ENCODE measurements at places on chromosomes 3 and 15. TPM values are rescaled to one million over a fixed set of nuclear protein-coding genes. Genes with fewer than 3 reads are reported as not detected.

DNA sequence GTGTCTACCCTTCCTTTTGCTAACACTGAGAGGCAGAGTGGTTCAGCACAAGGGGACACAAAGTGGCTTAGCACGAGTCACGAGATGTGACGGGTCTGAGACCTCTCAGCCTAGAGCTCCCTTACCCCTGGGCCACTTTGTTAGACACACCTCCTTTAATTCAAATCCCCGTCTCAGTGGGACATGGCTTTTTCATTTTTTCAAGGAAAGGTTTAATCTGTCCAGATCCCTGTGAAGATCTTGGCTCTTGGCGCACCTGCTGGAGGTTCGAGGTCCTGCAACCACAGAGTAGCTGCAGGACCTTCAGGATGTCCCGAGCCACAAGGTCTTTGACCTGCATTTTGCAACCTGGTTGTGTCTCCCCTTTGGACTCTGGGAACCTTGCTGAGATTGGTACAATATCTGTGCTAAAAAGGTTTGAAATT lies 52.0 kb downstream of the LPP start:
- no peak for DNase-seq

DNA sequence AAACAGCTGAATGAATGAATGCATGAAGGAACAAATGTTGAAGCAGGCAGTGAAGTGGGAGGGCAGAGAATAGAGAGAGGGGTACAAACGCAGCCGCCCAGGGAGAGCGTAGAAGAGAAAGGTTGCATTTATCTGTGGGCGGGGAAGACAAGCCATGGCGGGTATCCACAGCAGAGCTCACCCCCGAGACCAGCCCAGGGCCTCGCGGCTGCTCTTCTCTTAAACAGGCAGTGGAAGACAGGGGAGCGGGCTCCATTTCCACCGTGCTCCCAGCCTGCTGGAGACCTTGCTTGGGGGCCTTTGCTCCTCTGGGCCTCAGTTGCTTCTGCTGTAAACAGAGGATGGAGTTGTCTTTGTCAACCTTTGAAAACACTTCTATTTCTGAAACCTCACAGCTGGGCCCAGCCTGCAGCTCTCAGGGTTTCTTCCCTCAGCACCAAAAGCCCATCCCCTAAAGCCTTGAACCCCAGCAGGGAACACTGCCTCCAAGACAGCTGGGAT lies 259.5 kb downstream of the UACA start:
- peak; percentile 55 for DNase-seq

DNA sequence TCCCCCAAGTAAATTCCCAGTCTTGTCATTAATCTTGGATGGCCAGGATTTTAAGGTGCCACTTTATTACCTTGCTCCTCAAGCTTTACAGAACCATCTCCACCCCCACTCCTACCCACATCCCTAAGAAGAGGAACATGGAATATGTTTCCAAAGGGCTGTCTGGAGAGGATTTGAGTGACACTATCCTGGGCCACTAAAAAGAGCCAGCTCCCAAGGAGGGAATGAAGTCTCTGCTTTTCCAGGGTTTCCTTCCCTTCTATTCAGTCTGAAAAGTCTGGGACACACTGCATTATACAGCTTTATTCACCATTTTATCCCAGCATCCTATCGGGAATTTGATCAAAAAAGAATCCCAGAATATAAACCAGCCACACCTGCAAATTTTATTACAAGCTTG lies 35.6 kb upstream of the MECOM start:
- DNase-seq = no peak

DNA sequence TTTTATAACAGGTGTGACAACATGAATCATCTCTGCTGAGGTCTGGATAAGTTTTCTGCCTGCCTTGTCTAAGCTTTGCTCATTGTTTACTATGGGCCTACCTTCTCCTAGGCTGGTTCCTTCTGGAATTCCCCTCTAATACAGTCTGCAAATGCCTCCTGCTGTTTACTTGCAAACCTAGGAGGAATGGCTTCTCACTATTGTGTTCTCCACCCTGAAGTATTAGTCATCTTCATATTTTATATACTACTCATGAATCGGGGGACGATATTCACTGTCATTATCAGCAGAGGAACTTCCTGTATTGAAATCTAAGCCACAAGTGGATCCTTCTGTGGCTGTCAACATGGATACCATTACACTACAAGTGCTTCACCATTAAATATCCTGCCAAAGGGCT lies 154.8 kb downstream of the PLCL2 start:
- no peak for DNase-seq

- DNase-seq = no peak
Observed at GRCh38 chr3:97958396-97958795, 13.8 kb downstream of the RIOX2 start.

- no peak for DNase-seq
Observed at GRCh38 chr3:185507883-185508282, 9.0 kb upstream of the TMEM41A start.

- no peak for DNase-seq
Observed at GRCh38 chr3:78863306-78864203, 904.2 kb downstream of the ROBO1 start.

- no peak for DNase-seq
Observed at GRCh38 chr3:100027321-100027720, 87.0 kb downstream of the FILIP1L start.

DNA sequence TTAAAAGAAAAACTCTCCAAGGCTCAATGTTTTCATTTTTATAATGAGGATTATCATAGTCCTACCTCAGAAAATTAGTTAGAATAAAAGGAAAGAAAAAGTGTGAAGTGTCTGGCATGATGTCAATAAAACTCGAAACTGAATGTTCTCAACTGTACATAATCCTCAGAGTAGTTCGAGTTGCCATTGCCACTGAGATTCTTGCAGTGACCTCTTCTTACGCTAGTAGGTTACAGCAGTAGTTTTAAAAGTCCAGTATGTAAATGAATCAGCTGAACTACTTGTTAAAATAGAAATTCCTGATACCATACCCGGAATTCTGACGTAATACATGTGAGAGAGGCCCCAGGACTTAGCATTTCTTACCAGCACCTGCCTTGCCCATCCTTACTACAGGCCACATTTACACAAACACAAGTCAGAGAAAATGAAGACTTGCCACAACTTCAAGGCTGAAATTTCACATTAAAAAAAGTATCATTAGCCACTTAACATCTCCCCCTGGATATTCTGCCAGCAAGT lies 502.6 kb downstream of the FGF12 start:
- DNase-seq = no peak

- DNase-seq = no peak
Observed at GRCh38 chr3:64903006-64903405, 215.2 kb upstream of the ADAMTS9 start.

DNA sequence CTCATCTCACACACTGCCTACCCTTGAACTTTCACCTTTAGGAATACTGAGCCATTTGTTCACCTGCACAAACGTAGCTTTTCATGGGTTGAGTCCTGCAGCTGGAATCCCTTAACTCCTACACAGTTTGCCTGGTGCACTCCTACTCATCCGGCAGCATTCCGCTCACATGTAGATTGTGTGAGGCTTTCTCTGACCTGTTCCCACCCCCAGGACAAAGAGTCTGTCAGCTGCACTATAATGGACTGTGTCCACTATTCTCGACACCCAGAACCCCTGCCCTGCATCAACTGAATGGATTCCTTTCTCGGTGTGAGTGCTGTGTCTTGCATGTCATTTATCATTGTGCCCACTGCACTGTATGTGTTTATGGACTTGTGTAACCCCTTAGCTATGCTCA lies 54.9 kb downstream of the EPHB3 start:
- no peak for DNase-seq

DNA sequence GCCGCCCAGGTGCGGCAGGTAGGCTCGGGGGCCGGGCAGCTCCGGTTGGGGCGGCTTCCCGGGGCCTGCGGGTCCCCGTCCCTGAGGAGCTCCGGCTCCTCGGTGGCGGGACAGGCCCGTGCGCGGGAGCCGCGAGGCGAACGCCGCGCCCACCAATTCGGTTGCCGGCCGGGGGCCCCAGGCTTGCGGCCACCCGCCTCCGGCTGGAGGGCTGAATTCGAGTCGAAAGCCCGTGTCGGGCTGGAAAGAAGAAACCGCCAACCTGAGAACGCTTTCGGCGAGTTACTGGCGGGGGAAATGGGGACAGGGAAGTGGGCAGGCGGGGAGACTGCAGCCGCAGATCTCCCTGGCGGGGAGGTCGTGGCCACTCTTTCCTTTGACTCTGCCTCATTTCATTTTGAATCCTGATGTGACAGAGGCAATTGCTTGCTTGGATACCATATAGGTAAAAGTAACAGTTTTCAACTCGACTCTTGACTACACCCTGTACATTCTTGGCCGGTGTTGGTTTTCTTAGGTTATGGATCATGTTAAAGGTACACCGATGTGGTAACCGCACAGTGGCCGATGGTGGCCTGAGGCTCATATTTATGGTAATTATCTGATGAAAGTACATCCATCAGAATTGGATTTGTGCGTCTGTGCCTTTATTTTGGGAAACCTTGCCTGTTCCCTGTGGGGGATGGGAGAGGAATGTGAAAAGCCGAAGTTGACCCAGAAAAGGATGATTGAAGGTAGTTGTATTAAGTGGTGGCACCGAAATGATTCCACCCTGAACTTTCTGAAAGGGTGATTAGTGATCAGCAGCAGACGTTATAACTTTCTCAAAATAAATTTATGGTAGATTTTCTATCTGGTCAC lies 1.7 kb downstream of the B3GNT5 start:
- DNase-seq = peak; percentile 76

- no peak for DNase-seq
Observed at GRCh38 chr15:94293411-94294402, 62.3 kb downstream of the MCTP2 start.

GRCh38 chr15:84681831-84682230 lies 23.8 kb upstream of the NMB start:
- no peak for DNase-seq

GRCh38 chr15:49902685-49903501 lies 216.1 kb downstream of the ATP8B4 start:
- no peak for DNase-seq

GRCh38 chr15:29116970-29117700 lies 152.5 kb downstream of the NSMCE3 start:
- DNase-seq = no peak

DNA sequence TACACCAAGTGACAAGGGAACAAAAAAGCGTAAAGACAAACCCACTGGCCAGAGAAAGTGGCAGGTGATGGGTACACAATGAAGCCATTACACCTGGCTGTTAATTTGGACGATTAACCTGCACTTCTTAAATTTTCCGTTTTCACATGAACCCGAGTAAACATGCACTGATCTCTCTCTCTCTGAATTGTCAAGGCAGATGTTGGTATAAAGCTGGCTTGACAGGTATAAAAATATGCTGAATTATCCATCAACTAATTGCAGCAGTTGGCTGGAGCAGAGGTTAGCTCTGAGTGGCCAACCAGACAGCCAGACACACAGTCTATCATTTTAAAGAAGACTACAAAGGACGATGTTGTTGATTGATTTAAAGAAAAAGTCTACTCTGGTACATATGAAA lies 561.7 kb upstream of the ALCAM start:
- DNase-seq = no peak

- DNase-seq = no peak
Observed at GRCh38 chr3:135558906-135559305, 406.6 kb upstream of the PPP2R3A start.

DNA sequence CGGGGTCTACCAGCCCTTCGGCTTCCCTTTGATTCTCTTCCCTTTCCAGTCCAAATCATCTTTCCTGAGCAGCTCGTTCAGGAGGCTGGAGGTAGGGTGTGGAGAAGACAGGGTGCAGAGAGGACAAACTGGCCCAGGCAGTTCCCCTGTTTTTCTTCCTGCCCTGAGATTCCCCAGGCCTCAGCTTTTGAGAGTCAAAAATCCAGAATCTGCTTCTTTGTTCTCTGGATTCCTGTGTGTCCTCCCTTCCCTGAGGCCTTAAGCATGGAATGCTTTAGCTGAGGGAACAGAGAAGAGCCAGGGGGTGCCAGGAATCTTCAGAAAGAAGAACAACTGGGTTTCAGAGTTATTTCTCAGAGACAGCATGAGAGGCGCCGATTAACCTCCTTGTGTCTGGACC lies 26.7 kb upstream of the LRTM1 start:
- no peak for DNase-seq

GRCh38 chr3:50293079-50293801 lies 1.0 kb upstream of the IFRD2 start:
- no peak for DNase-seq

DNA sequence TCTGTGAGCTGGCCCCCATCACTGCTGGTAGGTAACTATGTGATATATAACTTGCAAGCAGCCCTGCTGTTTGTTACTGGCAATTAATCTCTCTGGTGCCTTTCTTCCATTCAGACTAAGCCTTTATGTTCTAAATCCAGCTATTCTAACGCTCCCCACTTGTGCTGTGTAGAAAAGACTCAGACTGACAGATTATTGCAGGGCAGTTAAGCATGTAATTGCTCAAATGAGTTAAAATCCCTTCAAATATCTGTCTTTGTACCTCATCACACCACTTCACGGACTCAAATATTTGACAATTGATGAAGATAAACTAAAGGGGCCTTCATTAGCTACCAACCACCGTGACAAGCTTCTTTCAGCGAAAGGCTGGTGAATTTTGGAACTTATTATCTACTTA lies 416.2 kb downstream of the NR2F2 start:
- no peak for DNase-seq

DNA sequence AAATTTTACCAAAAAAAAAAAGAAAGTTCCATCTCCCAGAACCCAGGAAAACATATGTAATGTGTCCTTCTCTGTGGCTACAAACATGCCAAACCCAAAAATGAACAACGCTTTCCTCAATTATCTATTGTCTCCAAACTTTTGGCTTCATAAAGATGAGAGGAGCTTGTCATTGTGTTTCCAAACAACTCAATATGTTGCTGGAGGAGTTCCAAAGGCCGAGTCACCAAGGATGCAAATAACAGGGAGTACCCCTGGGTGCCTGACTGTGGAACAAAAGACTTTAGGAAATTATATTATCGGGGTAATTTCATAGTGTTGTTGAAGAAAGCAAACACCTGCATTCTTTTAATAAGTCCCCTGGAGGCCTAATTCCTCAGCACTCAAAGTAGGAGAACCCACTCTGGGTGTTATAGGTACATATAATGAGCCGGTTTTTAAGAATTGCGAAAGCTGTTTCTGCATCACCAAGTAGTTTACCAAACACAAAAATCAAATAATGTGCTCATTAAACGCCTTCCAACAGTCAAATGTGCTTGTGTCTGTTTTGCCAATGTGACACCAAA lies 206.3 kb upstream of the PRICKLE2 start:
- DNase-seq = no peak

Gene CCK
- total RNA-seq = not detected

Gene FOXB1
- not detected for total RNA-seq

Gene SLC51B
- not detected for total RNA-seq

Gene P4HTM
- 36.6 TPM for total RNA-seq

Gene NAALADL2
- total RNA-seq = 19.0 TPM

Gene C3orf85
- total RNA-seq = not detected

Gene RLBP1
- total RNA-seq = not detected

Gene SSUH2
- 0.49 TPM for total RNA-seq

Gene SCAMP5
- total RNA-seq = 5.8 TPM

Gene OR5AC2
- not detected for total RNA-seq
